ENCODE measurements at places on chromosomes 1 and 21.

DNA sequence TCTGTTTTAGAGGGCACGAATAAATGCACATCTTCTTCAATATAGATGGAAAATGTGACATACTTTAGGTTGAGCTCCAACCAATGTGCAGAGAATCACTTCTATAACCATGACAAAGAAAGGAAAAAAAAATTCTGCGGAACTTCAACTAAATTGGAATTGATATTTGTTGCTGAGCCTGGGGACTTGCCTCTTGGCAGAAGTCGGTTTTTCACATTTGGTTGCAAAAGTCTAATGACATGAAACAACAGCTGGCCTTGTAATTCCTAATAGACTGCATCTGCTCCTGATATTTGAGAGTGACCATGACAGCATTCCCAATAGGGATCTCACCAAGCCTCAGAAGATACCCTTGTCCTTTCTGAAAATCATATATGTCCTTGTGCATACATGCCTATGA lies 112.8 kb downstream of the PRRX1 start:
- DNase-seq, result no peak

DNA sequence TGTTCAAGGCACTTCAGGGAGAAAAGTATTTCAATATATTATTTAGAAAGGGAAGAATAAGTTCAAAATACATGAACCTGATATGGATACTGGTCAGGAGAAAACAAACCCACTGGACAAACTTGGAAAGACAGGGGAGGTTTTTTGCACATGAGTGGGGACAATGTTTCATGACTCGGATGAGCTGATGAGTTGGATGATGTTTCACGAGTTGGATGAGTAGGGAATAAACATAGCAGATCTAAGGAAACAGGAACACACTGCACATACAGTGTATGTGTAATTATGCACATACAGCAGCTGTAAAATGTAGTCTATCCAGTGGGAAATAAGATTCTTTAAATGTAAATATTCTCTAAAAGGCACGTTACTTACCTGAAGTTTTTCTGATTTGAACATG lies 682.9 kb upstream of the ADAMTS5 start:
- DNase-seq, result no peak

- no peak for DNase-seq
These were observed 86.9 kb downstream of the ADAMTS1 start for GRCh38 chr21:26758083-26758880.

- DNase-seq, result no peak
These were observed 6.7 kb upstream of the VSIG8 start for GRCh38 chr1:159869173-159869572.

- no peak for DNase-seq
These were observed 195.3 kb downstream of the ZC3H11B start for GRCh38 chr1:219417610-219418009.

Data from testis (tissue), 5 donors.